GM13976 (cell line): ENCODE measurements at places on chromosomes 6 and 20.

GRCh38 chr6:45388328-45388727 lies 10.6 kb upstream of the SUPT3H start:
- no peak for DNase-seq

- DNase-seq, result no peak
Measured at GRCh38 chr6:121677571-121677970, 242.1 kb downstream of the GJA1 start.

- no peak for DNase-seq
Measured at GRCh38 chr6:150273457-150274309, 95.1 kb upstream of the IYD start.

DNA sequence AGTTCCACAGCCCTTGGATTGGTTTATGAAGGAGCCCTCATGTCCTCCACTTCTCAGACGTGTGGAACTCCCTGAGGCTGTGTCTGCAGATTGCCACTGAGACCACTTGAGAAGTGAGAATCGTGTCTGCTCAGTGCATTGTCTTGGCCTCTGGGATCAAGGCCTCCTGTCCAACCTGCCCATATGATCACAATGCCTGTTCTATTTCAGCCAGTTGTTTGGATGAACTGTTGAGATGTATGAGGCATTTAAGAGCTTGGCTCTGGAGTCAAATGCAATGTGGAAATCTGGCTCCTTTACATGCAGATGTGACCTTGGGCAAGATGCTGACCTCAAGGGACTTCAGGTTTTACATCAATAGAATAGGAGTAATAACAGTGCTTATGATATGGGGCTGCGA lies 125.9 kb downstream of the SLC24A3 start:
- no peak for DNase-seq

- DNase-seq, result no peak
Measured at GRCh38 chr6:169035385-169036240, 218.0 kb downstream of the THBS2 start.

DNA sequence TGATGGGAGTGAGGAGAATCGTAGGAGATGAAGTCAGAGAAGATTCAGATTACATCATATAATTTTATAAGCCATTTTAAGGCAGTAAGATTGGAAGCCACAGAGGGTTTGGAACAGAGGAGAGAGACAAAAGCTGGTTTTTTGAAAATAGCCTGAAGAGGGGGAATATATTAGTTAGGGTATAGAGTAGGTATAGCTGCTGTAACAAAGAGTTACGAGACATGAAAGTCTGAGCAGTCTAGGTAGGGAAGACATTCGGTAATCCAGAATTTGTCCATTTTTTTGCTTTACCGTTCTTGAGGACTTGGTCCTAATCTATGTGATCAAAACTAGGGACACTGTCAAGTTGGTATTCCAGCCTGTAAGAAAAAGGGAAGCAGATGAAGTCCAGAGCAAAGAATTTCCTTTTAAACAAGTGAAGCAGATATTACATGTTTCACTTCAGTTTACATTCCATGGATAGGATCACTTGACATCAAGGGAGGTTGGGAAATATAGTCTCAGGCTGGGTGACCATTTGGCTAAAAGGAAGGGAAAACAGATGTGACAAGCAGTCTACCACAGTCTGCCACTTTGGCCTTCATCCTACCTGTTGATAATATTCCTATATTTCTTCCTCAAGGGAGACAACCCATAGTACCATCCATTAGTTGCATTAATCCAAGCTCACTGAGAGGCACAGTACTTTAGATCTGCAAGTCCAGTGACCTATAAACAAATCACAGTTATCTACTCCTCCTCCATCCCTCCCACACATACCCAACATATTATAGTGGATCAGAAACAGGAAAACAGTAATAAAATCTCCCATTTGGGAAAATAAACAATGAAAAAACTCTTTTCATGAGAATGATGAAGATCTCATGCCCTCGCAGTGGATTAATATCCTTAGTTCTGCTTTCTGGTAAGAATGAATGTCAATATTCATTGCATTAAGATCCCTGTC lies 10.2 kb downstream of the FAM135A start:
- no peak for DNase-seq

- no peak for DNase-seq
Measured at GRCh38 chr6:147651249-147652063, 143.0 kb downstream of the SAMD5 start.

DNA sequence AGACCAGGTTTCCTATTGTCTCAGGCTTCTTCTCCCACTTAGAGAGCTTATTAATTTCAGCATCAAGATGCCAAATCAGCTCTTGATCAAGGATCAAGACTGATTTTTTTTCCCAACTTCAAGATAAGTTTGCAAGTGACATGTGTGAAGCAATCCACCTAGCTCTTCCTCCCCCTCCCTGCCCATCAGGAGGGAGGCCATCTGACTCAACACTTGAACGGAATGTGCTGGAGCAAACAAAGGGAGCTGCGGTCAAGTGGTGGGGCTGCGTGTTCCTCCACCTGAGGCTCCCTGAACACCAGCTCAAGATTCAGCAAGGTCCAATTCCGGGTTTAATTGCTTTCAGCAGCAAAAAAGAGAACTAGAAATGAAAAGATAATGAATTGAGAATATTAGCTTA lies 38.7 kb downstream of the TTI1 start:
- no peak for DNase-seq

DNA sequence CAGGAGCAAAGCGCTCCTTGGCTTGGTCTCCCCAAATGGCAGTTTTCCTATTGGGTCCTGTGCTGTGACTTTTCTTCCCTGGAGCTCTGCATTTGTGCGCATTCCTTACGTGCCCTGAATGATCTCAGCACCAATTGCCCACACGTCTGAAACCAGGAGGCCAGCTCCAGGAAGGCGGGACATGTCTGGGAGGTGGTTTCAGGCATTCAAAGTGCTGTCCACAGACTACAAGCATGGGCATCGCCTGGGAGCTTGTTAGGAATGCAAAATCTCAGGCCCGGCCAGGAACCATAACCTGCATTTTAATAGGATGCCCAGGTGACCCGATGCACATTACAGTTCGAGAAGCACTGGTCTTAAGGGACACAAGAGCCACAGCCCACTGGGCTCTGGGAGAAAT lies 239.6 kb downstream of the ANKRD60 start:
- DNase-seq, result no peak

GRCh38 chr6:73231986-73232391 lies 6.7 kb upstream of the KHDC1L start:
- no peak for DNase-seq

DNA sequence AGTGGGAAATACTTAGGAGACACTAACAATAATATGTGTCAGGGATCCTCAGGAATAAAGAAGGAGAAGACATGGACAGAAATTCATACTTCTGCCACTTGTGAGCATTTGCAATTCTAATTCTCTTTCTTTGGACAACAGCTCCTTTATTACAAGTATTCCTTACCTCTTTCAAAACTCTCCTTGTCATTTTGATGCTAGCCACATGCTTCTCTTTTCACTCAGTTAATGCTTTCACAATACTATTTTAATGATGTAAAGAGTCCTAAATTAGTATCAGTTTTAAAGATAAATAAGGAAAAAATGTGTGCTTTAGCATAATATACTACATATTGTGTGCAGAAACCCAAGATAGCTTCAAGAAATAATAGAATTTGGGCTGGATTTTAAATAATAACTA lies 62.5 kb downstream of the AHI1 start:
- DNase-seq, result no peak

DNA sequence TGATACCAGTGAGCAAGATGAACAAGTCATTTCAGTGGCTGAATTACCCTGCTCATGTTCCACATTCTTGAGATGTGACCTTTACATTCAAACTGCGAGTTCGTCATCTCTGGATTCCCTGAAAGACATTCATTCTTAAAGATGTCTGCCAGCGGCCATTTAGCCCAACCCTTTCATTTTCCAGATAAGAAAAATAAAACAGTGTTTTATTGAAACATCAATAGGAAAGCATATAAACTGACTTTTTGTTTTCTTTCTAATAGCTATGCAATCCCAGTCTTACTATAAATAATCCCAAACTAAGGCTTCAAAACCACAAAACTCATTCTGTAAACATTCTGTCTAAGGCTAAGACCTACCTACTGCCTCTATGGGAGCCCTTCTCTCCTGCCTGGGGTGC lies 134.0 kb downstream of the SAMD5 start:
- no peak for DNase-seq

GRCh38 chr6:165632194-165632593 lies 30.8 kb downstream of the PDE10A start:
- no peak for DNase-seq

GRCh38 chr20:61230166-61230565 lies 21.9 kb upstream of the CDH4 start:
- no peak for DNase-seq

DNA sequence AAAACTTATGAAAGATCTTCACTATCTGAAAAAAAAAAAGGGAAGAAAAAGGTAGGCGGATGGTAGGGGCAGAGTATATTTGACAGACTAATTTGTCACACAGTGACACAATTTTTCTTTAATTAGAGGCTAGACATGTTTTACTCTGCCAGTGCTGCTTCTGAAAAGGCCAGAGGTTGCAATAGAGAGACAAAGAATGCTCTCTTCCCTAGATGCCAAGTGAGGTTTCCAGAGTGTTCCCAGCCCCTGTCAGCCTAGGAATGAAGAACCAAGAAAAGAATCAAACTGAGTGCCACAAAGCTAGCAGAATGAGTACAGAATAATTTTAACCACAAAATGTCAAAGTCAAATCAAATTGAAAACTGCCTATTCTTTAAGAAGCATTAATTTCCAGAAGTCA lies 13.0 kb downstream of the PNISR start:
- DNase-seq, result no peak

GRCh38 chr20:63618291-63618980 lies 8.5 kb downstream of the GMEB2 start:
- no peak for DNase-seq

GRCh38 chr6:33622456-33623431 lies 1.6 kb downstream of the ITPR3 start:
- peak; percentile 62 for DNase-seq

DNA sequence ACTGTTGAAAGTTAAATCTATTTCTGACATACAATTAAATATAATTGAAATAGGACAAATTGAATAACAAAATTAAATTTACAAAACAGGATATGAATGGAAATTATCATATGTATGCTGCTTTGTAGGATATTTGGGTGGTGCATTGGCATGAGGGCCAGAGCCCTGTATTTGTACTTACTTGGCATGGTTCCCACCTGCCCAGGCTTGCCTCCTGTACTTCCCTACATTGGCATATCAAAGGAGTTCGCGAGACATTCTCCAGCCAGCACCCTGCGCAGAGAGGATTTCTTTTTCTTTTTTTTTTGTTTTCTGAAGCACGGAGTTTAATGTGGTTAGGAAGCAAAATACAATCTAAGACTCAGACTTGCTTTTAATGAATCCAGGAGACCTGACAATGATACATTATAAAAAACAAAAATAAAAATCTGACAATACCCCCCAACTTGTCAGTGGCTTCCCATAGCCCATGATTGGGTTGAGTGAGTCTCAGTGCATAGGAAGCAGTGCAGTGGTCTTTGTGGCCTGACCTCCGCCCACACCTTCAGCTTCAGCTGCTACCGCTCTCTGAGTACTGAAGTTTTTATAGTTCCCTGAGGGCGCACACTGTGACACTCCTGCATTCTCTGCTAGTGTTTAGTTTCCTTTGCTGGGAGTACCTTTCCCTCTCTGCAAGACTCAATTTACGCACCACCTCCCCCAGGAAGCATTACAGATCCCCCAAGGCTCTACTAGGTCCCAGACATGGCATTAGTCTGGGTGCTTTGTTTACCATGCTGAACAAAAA lies 440.8 kb downstream of the UTRN start:
- peak; percentile 37 for DNase-seq

DNA sequence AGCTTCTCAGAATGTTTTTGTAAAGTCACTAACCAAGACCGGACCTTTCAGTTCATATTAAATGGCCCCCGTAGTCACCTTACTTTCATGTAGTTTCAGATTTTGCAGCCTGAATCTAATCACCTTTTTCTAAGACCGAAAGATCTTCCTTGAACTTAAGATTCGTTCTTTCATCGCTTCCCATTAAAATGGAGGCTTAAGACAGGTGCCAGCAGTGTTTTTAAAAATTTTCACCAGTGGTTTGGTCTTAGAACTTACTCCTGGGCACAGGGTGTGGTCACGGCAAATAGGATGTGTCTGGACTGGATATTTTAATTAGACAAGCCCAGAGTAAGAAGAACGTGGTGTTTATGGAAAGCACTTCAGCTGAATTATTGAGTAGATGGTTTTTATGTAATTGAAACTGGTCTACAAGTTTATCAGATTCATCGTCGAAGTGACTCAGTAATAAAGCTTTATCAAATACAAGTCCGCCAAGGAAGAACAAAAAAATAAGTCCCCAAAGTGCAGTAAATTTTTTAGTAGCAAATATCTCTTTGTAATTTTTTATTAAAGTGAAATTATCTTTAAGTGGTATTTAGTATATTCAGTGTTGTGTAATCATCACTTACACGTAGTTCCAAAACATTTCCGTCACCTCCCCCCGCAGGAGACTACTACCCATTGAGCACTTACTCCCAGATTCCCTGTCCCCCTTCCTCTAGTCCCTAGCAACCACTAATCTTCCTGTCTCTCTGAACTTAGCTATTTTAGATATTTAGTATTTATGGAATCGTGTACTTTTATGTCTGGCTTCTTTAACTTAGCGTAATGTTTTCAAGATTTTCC lies 868 bp downstream of the SRSF3 start:
- no peak for DNase-seq

GRCh38 chr6:4997862-4998261 lies 6.0 kb downstream of the RPP40 start:
- no peak for DNase-seq

- peak; percentile 30 for DNase-seq
Measured at GRCh38 chr6:8743170-8743745, 307.9 kb upstream of the SLC35B3 start.

DNA sequence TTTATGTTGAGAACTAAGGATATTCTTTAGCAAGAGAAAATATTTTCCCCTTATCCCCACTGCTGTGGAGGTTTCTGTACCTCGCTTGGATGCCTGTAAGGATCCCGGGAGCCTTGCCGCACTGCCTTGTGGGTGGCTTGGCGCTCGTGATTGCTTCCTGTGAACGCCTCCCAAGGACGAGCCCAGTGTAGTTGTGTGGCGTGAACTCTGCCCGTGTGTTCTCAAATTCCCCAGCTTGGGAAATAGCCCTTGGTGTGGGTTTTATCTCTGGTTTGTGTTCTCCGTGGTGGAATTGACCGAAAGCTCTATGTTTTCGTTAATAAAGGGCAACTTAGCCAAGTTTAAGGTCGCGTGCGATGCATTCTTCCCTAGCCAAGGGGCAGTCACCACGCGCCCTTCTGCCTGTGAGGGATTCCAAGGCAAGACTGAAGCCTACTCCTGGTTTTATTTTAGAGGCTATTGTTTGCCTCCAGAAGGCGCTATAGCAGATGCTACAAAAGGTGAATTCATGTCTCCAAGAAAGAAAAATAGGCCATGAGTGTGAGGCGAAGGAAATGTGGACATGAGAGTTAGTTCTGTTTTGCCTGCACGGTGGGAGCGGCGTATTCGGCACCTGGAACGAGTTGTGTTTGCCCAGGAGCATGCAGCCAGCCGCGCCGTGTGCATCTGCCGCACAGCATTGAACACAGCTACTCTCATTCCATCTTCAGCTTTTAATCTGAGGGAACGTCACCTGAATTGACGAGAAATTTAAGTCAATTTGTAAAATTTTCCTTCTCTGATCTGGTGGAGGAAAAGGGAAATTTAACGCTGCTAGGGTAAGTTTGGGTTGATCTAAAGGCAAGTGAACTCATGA lies 40.3 kb upstream of the IRF4 start:
- no peak for DNase-seq

- no peak for DNase-seq
Measured at GRCh38 chr20:32858189-32858588, 534 bp upstream of the EFCAB8 start.

GRCh38 chr6:134472661-134473060 lies 154.7 kb upstream of the SGK1 start:
- no peak for DNase-seq
